ENCODE measurements at places on chromosomes 12 and 14. TPM values are rescaled to one million over a fixed set of nuclear protein-coding genes. Genes with fewer than 3 reads are reported as not detected.
A peak's percentile ranks its signal among the peaks of the same experiment; 100 is the strongest.

Gene GPR33
- not detected for total RNA-seq

Gene OAS2
- 3.6 TPM for total RNA-seq

Gene FOXN4
- 0.20 TPM for total RNA-seq

Gene ACOT6
- total RNA-seq: not detected

DNA sequence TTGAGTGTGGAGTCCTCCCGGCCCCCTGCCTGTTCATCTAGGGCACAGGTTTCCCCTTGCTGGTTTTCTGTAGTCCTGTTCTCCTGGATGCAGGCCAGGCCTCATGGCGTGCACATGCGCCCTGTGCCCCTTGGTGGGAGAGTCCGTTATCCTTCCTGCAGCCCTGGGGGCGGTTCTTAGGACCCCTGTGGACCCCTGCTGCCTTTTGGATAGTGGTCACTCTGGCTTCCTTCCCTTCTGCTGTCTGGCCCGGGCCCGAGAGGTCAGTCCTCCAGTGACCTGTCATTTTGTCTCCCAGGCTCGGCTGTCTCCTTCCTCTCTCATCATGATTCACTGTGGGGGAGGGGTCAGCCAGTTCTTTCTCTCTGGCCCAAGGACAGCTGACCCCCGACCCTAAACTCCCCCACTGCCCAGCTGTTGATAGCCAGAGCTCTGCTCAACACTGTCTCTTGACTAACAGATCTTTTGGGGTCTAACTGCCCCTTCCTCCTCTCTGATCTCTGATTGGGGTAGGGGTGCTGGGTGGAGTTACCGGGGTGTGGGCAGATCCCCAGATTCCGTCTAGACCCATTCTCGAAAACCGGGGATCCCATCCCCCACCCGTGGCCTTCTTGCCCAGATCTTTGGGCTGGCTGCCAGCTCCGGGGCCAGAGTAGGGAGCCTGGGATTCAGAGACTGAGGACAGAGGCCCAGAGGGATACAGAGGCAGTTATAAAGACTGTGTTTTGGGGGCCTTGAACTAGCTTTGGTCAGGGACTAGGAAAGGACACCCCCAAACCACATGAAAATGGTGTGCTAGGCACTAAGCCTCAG, 7.0 kb downstream of the CCND2 start:
- no peak overlapping the region for H3K4me3 ChIP-seq
- no peak overlapping the region for H3K27ac ChIP-seq
- H3K4me1 ChIP-seq: no peaks in the 10 kb centered on the region
- DNase-seq: peak; percentile 51

DNA sequence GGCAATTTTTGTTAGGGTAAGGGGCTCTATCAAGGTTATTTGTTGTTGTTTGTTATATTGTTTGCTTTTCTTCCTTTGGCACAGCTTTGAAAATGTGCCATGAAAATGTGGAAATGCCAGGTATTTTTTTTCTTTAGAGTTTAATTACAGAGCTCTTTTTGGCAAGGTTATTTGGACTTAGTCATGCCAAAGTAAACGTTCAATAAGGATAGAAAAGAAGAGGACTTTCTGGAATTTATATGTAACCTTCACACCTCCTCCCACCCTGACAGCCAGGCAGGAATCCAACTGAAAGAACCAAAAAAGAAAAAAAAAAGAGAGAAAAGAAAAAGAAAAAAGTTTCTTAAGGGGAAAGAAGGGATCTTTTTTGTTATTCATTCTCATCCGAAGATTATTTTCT, 217.8 kb downstream of the KITLG start:
- no peaks in the 10 kb centered on the region for H3K27me3 ChIP-seq
- DNase-seq: no peak
- H3K36me3 ChIP-seq: no peaks in the 10 kb centered on the region
- H3K27ac ChIP-seq: no peak overlapping the region
- H3K4me3 ChIP-seq: no peak overlapping the region

DNA sequence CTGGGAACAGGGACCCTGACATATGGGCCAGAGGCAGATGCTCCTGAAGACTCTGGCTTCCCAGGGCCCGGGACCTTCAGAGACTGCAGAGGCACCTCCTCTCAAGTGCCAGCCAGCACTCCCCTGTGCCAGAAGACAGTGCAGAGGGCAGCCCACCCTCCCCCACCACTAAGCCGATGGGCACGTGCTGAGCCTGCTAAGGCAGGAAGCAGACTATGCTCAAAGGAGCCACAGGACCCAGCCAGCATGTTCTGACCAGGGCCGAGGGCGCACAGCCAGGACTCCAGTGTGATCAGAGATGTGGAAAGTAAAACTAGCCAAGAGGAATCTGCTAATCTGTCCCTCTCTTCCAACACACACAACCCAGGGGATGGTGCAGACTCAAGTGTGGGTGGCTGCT, 29.8 kb downstream of the DIO3 start:
- no peaks in the 10 kb centered on the region for H3K4me1 ChIP-seq
- no peak overlapping the region for H3K27ac ChIP-seq
- no peak for DNase-seq
- no peaks in the 10 kb centered on the region for H3K27me3 ChIP-seq
- no peak overlapping the region for H3K4me3 ChIP-seq

DNA sequence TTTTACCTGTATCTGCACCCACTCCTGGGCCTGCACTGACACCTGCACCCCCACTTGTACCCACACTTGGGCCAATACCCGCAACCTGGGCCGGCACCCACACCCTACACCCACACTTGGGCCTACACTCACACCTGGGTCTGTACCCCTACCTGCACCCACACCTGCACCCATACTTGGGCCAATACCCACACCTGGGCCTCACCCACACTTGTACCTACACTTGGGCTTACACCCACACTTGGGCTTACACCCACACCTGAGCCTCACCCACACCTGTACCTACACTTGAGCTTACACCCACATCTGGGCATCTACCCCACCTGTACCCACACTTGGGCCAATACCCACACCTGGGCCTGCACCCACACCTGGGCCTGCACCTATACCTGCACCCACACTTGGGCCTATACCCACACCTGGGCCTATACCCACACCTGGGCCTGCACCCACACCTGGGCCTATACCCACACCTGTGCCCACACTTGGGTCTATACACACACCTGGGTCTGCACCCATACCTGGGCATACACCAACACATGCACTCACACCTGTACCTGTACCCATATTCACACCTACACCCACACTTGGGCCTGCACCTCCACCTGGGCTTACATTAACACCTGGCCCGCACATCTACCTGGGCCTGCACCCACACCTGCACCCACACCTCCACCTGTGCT, 39.2 kb downstream of the DAO start:
- H3K4me1 ChIP-seq: no peaks in the 10 kb centered on the region
- H3K4me3 ChIP-seq: no peak overlapping the region
- no peak for DNase-seq
- no peaks in the 10 kb centered on the region for H3K36me3 ChIP-seq
- H3K27me3 ChIP-seq: no peaks in the 10 kb centered on the region

DNA sequence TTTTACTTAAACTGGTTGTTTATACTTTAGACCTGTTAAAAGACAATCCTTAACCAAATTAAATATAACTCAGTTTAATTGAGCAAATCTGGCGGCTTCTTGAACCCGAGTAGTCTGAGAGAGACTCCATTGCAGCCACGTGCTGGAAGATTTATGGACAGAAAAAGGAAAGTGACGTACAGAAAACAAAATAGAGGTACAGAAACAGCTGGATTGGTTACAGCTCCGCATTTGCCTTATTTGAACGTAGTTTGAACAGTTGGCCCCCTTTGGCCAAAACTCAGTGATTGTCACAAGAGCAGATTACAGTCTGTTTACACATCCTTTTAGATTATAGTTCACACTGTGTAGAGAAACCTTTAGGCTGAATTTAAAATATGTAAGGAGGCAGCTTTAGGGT, 155.9 kb downstream of the RAD51B start:
- H3K4me1 ChIP-seq: peaks cover 4% of the 10 kb centered on the region
- no peaks in the 10 kb centered on the region for H3K27me3 ChIP-seq
- no peaks in the 10 kb centered on the region for H3K36me3 ChIP-seq
